ENCODE measurements at places on chromosomes 12 and 14.
A peak's percentile ranks its signal among the peaks of the same experiment; 100 is the strongest.

- DNase-seq, result no peak
These were observed 91.8 kb downstream of the DDX51 start for GRCh38 chr12:132052196-132052932.

GRCh38 chr12:106767206-106767605, 7.3 kb upstream of the RIC8B start:
- DNase-seq, result no peak

GRCh38 chr12:51752234-51752889, 96.2 kb downstream of the FIGNL2 start:
- no peak for DNase-seq

GRCh38 chr14:91708795-91709194, 23.1 kb downstream of the CATSPERB start:
- DNase-seq, result no peak

DNA sequence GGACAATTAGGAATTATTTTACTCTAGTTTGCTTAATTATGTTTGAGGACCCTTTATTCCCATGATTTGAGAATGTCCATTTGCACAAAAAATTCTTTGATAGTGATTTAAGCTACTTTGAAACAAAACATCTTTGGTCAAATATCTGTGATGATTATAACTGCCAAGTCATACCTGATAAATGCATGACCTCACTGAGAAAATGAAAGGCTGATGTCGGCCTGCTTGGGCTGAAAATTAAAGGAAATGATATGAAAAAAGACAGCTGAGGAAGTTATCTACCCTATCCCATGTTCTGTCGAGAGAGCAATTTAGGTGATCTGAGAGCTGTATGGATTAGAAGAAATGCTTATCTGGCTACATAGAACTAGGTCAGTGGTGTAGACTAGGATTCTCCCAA, 43.6 kb downstream of the ATL1 start:
- no peak for DNase-seq

GRCh38 chr12:57611827-57612710, 834 bp downstream of the ARHGEF25 start:
- no peak for DNase-seq

DNA sequence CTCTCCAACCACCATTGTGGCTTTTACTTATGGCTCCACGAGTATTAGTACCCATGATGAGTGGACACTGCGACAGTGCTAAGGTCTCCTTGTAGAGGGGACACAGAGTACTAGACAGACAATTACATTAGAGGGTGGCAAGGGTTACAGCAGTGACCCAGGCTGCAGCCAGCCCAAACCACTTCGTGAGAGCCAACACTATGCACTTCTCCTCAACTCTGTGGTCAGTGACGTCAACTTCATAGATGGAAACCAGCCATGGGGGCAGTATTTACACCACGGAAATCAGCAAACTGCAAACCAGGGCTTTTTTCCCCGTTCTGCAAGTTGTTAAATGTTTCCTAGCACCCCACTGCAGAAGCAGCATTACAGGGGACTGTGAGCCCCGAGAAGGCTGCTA, 61.6 kb upstream of the ZFP36L1 start:
- DNase-seq, result no peak

DNA sequence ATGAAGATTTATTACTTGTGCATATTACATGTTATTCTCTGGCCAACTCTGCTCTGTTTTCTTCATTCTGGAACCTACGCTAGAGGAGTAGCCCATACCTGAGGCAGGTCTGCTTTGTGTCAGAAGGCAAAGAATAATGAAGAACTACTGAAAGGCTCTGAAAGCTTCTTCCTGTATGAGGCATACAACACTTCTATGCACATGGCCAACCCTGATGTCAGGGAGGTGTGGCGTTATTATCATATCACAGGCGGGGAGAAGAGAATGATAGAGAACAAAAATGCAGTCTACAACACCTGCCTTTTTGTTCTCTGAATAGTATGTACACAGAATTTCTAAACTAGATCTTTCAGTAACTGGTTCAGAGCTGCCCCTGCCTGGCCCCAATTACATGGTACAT, 32.5 kb upstream of the CRY1 start:
- peak; percentile 83 for DNase-seq

DNA sequence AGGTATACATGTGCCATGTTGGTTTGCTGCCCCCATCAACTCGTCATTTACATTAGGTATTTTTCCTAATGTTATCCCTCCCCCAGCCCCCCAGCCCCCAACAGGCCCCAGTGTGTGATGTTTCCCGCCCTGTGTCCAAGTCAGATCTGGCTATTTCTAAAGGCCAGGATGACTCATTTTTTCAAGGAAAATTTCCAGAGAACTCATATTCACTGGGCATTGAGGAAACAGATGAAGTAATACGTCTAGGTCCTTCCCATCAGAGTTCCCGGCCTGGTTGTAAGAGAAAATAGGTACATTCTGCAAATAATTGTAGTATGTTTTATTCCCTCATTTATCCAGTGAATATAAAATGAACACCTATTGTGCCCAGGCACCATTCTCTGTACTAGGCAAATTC, 345.2 kb downstream of the BCL11B start:
- DNase-seq, result no peak

GRCh38 chr12:991350-992333, 619 bp downstream of the ERC1 start:
- peak; percentile 88 for DNase-seq

DNA sequence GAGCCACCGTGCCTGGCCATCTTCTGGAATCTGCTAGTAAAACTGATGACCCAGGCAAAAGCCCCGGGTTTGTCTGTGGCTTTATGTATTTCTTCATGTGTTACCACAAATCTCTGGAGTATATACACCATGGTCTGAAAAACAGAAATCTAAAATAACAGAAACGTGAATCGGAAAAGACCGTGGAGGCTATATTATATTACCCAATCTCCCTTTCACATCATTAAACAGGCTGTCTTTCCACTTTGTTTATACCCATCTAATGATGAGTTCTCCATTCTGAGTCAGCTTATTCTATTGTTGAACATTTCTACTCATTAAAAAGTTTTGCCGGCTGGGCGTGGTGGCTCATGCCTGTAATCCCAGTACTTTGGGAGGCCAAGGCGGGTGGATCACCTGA, 9.5 kb upstream of the AJUBA start:
- no peak for DNase-seq

- no peak for DNase-seq
These were observed 29.9 kb upstream of the BCDIN3D start for GRCh38 chr12:49872781-49873181.

- DNase-seq, result no peak
These were observed 78.5 kb downstream of the TESC start for GRCh38 chr12:117020536-117021220.

- peak; percentile 69 for DNase-seq
These were observed 269.7 kb downstream of the RAD51B start for GRCh38 chr14:68089146-68089731.

DNA sequence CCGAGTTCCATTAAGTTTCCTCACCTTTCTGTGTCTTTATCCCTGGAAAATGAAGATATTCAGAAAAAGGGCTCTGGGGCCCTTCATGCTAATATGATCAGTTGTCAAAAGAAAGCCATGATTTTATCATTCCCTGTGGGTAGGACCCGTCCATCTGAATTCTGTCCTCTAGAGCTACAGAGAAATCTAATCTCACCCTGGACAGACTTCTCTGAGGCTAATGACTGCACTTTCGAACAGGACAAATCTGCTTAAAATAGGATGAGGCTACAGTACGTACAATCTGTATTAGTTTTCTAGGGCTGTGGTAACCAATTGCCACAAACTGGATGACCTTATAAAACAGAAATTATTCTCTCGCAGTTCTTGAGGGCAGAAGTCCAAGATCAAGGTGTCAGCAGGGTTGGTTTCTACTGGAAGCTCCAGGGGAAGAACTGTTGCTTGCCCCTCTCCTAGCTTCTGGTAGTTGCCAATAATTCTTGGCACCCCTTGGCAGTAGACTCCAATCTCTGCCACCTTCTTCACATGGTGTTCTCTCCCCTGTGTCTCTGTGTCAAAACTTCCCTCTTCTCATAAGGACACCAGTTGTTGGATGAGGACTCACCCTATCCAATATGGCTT, 1.3 kb downstream of the AK7 start:
- no peak for DNase-seq

- DNase-seq, result no peak
These were observed 7.6 kb downstream of the EVL start for GRCh38 chr14:100072783-100073346.

GRCh38 chr12:3238196-3238595, 161.0 kb downstream of the TSPAN9 start:
- no peak for DNase-seq

Measured in NCI-H146 (cell line).